ENCODE measurements at places on chromosomes 7 and 10.

DNA sequence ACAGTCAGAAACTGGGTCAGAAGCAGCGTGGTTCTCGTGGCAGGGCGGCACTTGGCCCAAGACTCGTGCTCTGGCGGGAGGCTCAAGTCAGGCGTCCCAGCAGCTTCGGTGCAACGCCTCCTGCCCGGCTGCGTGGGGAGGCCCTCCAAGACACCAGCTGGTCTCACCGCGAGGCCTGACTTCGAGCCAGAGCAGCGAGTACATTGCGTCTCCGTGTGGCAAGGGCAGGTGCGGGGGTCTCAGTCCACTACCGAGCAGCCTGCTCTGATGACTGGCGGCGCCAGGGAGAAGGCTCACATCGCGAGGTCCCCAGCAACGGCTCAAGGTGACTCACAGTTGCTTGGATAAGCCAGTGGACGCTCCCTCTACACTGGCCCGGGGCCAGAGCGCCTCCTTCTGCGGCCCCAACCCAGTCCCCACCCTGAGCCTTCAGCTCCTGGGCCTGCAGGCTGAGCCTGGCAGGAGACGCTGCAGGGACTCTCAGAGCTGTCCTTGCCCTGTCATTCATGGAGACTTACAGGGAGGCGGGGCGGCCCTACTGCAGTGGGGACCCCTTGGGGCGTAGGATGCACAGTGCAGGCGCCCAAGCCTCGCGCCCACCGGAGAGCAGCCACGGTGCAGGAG lies 41.9 kb upstream of the PRKAR1B start:
- DNase-seq: no peak

DNA sequence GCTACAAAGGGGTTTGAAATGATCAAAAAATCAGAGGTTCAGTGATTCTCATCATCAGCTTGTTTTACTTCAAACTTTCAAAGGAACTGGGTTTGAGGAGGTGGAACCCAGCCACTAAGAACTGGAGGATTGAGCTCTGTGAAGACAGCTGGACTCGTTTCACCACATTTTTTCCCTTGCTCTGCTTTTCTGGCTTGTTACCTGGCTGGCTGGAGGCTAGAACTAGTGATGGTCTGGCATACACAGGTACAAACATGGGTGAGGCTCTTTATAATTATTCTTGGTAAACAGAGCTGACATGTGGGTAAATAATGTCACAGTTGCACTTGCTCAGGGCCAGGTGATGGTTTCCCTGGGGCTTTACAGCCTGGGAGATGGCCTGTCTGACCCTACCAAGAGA lies 352.5 kb downstream of the FGFR2 start:
- no peak for DNase-seq

DNA sequence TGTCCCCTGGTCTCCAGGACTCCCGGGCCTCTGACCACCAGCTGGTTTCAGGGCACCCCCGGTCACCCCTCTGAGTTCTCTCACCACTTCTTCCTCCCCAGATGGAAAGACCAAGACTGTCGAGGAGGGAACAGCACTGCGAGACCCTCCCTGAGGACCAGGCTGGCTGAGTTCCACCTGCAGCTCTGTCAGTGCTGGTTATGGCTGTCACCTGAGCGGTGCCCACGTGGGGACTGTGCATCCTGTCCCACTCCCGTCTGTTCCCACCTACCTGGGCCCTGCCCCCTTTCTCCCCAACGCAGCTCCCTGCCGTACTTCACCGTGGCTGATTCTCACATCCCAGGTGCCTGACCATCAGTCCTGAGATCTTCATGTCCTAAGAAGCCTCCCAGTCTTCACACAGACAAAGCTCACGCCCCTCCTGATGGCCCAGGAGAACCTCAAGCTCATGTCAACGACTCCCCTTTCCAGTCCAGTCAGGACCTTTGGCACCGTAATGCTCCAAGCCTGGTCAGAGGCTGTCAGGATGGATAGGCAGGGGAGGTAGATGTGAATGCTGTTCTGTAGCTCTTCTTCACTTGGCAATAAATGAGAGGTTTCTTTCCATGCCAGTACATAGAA lies 159.7 kb downstream of the USP6NL start:
- no peak for DNase-seq

DNA sequence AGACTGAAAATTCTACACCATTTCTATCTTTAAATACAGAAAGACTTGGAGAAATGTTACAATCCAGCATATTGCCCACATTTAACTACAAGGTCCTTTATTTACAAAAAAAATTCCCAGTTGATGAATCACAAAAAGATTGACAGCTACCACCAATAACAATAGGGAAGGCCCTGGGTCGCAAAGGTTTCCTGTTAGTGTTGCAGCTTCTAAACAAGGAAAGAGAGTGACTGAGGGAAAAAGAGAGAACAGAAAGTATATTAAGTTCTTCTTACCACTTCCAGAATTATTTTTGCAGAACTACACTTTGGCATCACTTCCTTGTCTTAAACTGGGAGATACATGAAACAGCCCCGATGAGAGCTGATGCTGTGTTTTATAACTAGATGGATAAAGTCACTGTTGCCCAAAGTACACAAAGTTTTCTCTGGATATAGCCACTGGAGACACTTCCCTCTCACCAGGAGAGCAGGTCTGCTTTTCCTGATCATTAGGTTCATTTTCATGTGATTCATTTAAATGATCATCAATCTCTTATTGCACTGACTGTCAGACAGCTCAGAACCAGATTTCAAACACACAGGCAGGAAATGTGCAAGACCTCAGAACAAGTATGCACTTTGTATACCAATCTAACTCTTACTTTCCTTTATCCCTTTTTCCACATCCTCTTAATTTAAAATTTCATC lies 57.0 kb downstream of the SHTN1 start:
- DNase-seq: no peak

DNA sequence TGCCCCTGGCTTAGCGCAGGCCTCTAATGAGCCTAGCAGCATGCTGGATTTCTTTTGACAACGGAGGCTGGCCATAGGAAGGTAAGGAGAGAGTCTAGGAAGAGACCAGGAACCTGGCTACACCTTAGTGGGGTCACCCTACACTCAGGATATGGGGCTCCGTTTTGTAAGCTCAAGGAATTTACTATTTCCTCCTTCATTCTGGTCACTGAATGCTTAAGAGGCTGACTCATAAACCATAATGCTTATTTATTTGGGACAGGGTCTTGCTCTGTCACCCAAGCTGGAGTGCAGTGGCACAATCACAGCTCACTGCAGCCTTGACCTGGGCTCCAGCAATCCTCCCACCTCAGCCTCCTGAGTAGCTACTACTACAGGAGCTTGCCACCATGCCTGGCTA lies 38.4 kb downstream of the CARD11 start:
- DNase-seq: no peak

- no peak for DNase-seq
Measured at GRCh38 chr7:499853-500485, 19.7 kb downstream of the PDGFA start.

GRCh38 chr7:101940830-101941229 lies 123.4 kb downstream of the CUX1 start:
- DNase-seq: no peak

GRCh38 chr7:39461263-39461820 lies 104.9 kb upstream of the YAE1 start:
- DNase-seq: no peak

DNA sequence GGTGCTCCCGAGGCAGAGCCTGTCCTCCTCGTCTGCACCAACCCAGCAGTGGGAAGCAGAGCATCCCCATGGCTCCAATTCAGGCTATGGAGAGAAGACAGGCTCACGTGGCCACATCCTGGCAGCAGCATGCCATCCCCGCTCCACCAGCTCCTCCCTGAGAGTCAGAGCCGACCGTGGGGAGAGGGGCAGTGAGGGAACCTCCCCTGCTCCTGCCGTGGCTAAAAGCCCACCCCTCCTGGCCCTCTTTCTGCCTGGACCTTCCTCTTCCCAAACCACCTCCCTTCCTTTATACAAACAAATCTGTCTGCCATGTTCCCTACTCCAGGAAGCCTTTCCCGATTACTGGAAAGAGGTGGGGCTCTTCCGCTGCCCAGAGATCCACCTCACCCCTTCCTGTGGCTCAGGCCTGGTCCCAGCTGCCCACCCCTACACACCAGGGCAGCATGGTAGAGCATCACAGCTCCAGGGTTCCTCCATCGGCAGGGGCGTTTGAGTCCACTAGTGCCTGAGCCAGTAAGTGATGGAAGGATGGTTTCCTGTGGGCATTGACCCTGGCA lies 10.8 kb upstream of the AQP1 start:
- DNase-seq: no peak

- DNase-seq: peak; percentile 90
Measured at GRCh38 chr10:71694567-71694968, 25.0 kb downstream of the C10orf105 start.

GRCh38 chr10:103736044-103736443 lies 119.3 kb downstream of the SH3PXD2A start:
- no peak for DNase-seq

GRCh38 chr7:777728-778078 lies 50.6 kb upstream of the PRKAR1B start:
- no peak for DNase-seq

DNA sequence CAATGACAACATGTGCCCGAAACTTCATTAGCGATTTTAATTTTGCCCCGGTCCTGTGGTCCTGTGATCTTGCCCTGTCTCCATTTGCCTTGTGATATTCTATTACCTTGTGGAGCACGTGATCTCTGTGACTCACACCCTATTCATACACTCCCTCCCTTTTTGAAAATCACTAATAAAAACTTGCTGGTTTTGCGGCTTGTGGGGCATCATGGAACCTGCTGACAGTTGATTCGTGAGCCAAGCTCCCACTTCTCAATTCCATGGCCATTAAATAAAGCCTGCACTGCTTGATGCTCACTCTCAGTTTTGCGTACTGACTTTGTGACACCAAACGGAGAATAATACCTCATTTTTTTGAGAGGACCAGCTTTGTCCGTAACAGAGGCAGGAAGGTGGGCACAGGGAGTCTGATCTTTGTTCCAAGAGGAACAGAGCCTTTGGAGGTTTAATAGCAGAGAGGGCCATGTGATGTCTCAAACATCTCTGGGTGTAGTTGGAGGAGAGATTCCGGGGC lies 3.8 kb upstream of the ADAMTS14 start:
- no peak for DNase-seq

GRCh38 chr10:93597075-93597599 lies 3.9 kb downstream of the RBP4 start:
- DNase-seq: no peak

GRCh38 chr10:78913219-78914059 lies 155.3 kb upstream of the ZMIZ1 start:
- no peak for DNase-seq

DNA sequence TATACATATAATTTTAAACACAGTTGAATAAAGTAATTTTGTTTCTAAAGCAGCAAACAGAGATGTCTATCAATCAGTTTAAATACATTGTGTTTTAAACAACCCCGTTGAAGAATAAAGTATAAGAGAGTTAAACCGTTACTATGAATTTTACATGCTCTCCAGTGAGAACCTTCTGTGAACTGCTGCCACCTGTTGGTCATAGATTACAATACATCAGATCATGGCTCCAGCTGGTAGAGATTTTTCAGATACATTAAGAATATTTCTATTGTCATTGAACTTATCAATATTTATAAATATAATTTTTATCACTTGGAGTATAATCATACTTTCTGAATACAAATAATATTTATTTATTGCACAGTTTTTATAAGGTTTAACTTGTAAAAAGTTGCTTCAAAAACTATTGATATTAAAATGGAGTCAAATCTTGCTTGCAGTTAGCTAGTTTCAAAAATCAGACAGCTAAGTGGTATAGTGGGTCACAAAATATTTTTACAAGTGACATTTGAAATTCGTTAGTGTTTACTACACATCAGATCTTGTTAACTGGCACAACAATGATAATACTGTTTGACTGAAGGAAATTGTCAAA lies 561.2 kb upstream of the PHF14 start:
- peak; percentile 54 for DNase-seq

- DNase-seq: peak; percentile 33
Measured at GRCh38 chr7:22109761-22110160, 164.1 kb upstream of the CDCA7L start.

DNA sequence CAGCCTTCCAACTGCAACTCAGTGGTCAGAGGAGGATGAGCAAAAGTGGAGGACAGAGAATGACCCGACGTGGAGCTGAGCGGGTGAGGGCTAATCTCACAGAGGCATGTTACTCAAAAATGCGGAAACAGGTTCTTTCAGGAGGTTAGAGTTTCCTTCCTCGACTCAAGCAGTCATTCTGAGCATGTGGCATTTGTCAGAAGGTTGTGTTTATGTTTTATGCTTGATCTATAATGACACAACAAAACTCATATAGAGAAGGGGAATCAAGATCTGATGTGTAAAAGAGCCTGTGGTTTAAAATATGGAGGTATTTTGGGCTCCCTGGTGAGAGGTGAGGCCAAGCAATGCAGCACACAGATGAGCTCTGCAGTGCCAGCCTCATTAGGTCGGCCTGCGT lies 311.4 kb downstream of the ADARB2 start:
- peak; percentile 40 for DNase-seq

DNA sequence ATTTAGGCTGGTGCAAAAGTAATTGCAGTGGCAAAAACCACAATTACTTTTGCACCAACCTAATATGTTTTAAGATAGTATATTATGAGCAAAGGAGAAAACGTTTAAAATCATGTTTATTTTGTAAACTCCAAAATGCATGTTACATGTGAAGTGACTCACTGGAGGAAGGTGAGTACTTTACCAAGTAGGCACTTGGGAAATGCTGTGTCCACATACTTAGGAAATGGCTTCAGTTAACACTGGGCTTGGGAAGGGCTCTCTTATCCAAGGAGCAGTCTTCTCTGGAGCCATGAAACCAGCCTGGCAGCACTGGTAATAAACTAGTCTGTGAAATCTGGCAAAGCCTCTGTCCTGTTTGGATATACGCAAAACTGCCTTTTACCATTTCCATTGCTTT lies 4.4 kb downstream of the RPS24 start:
- no peak for DNase-seq

GRCh38 chr7:99003419-99003818 lies 125.1 kb downstream of the TRRAP start:
- no peak for DNase-seq

GRCh38 chr7:18226598-18226997 lies 199.0 kb upstream of the PRPS1L1 start:
- DNase-seq: no peak

- no peak for DNase-seq
Measured at GRCh38 chr7:65409363-65409762, 35.7 kb downstream of the ZNF92 start.

DNA sequence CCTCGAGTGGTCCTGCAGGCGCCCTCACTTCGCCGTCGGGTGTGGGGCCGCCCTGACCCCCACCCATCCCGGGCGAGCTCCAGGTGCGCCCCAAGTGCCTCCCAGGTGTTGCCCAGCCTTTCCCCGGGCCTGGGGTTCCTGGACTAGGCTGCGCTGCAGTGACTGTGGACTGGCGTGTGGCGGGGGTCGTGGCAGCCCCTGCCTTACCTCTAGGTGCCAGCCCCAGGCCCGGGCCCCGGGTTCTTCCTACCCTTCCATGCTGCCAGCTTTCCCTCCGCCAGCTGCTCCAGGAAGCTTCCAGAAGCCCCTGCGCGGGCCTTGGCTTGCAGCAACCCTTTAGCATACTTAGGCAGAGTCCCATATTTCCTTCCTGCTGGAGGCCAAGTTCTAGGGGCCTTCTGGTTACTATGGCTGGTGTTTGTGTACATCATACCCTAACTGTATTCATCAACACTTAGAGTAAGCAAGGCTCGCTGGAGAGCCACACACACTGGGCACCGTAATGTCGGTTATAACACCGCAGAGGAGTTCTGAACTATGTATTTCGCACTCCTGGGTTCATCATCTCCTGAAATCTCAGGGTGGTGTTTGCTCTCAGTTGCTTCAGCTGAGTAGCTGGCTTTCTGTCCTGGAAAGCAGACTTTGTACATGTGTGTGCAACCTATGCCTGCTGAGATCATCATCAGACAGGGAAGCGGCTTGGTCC lies 471 bp downstream of the MGMT start:
- no peak for DNase-seq

GRCh38 chr10:118642228-118642627 lies 46.8 kb upstream of the PRLHR start:
- DNase-seq: no peak
